HL-60 (cell line): ENCODE measurements at places on chromosomes 12 and 14.

- DNase-seq = no peak
Observed at GRCh38 chr12:11764837-11765236, 115.4 kb downstream of the ETV6 start.

GRCh38 chr14:91246051-91246852, 1.7 kb upstream of the GPR68 start:
- DNase-seq = no peak

DNA sequence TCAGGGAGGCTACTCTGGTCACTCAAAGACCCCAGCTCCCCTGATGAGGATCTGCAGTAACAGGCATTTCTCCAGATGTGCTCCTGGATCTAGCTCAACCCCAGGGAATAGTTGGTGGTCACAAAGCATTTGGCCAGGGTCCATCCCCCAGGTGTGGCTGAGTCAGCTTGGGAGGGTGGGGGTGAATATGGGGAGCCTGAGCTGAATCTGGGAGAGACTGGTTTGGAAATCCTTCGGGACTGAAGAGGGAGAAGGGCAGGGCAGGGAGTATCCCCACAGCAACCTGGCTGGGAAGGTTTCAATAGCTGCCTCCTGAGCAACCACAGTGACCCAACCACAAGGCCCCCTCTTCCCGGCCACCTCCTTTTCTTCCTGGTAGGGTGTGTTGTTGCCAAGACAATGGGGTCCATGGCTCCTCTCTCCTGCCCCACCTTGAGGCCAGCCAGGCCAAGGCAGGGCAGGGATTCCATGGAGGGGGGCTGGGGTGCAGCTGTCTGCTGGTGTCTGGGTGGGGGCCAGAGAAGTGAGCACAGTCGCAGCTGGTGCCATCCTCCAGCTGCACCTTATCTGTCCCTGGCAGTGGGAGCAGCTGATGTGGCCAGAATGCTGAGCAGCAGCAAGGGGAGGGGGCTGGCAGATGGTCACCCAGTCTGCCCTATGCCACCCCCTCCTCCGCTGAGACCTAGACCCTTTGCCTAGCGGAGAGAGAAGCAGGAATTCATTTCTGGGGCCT, 5.5 kb downstream of the ASIC1 start:
- DNase-seq = no peak

DNA sequence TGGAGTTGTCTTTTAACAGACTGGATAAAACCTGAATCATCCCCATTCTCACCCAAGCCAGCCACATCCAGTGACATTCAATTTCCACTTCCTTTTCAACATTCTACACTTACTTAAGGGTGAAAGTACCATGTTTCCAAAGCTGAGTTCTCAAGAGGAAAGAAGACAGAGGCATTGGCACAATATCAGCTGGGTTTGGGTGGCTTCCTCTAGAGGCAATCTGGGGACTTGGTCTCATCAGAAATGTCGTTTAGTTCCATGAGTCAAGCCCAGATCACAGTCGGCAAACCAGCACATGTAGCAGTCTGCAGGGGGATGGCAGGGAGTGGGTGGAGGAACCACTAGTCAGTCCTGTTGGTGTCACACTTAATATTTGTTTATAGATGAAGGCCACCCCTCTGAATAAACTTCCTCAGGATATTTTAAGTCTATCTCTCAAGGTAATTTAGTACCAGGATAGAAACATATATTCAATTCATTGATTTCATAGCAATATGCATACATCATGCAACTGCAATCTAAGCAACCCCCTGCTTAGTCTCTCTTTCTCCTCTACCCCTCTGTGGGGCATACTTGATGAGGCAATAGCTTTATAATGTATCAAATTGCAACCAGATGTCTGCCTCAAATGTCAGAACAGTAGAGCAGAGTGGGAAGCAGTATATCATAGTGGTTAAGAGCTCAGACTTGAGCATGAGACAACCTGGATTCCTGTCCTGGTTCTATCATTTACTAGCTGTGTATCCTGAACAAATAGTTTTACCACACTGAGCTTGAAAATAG, 3.0 kb downstream of the SRRM4 start:
- DNase-seq = no peak

- no peak for DNase-seq
Observed at GRCh38 chr12:113466454-113467141, 5.1 kb downstream of the LHX5 start.

DNA sequence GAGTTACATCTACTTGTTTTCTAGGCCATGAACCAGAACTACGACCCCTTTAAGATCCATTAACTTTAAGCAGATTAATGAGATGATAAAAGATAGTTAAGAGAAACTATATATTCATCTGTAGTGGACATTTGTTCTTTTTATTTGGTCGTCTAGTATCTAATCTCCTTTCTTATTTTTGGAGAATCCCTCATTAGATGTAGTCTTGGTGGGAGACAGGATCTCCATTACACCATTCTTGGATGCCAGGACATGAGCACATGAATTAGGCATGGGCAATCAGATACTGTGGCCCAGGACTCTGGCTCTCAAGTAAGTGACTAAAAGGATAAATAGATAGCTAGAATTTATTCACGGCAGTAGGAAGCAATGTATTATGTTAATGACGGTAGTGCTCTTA, 245.0 kb downstream of the ATP23 start:
- no peak for DNase-seq

GRCh38 chr12:57731411-57732080, 7.0 kb downstream of the AGAP2 start:
- no peak for DNase-seq

DNA sequence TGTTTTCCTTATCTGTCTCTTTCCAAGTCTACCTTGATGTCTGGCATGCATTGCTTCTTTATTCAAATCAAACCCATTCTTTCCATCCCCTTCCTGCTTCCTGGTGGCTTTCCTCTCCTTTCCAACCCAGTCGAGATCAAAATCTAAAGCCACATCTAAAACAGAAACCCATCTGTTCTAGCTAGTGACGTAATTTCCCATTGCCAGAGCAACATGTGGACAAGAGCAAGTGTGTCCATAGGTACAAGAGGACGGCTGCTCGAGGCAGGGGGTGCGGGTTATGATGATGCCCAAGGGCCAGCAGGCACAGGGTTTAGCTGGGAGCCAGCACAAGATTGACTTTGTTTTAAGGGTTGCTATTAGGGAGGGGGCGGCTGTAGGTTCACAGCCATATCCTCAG, 7.0 kb downstream of the KRT80 start:
- DNase-seq = no peak

DNA sequence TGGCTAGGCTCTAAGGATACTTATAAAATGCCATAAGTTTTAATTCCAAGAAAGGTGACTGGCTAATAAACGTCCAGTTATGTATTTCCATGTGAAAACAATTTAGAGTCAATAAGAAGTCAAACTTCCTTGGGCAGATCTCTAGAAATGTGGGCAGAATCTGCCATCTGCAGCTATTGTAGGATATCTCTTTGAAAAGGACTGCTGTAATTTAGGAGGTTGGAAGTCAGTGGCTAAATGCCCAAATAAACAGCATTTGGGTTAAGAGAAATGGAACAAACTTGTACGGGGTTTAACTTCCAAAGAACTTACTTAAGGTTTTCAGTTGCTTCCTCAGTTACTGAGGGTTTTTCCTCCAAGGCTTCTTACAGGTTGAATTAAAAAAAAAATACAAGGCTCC, 121.6 kb downstream of the FIGNL2 start:
- DNase-seq = no peak

- DNase-seq = no peak
Observed at GRCh38 chr12:32273063-32273522, 126.3 kb upstream of the FGD4 start.
